NCI-H2081 treated with DMSO at 0.1 percent for 48 hours (cell line): ENCODE measurements at places on chromosomes 2 and 18.

- no peak for DNase-seq
Measured at GRCh38 chr18:42392416-42392815, 437.4 kb downstream of the PIK3C3 start.

GRCh38 chr2:196314780-196315179 is 143.4 kb upstream of the STK17B start:
- DNase-seq, result no peak

GRCh38 chr2:42860319-42861094 is 68.1 kb upstream of the HAAO start:
- no peak for DNase-seq

DNA sequence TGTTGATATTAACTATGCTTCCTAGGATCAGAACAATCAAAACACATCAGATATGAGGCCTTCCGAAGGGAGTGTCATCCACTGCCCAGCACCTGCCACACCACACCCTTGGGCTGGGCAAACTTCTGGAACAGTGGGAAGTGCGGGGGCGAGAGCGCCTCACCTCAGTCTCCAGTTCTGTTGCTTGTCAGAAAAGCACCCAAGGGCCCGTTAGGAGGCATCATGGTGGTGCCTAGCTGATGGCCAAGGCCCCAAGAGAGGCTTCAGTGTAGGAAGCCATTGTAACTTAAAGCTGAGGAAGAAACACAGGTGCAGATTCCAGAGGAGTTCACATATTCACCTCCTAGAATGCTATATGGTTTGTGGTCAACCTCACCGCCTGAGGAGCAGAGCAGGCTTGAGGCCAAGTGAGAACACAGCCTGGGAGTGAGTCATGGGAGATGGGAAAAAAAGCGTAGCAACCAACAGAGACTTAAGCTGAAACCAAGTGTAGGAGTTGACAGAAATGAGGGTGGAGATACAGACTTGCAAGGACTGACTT is 85.1 kb upstream of the ATL2 start:
- DNase-seq, result no peak

- DNase-seq, result no peak
Measured at GRCh38 chr18:7723558-7723957, 156.4 kb downstream of the PTPRM start.

GRCh38 chr2:78941751-78942150 is 83.8 kb upstream of the REG3G start:
- DNase-seq, result no peak
